ENCODE measurements at places on chromosomes 11 and 22.

DNA sequence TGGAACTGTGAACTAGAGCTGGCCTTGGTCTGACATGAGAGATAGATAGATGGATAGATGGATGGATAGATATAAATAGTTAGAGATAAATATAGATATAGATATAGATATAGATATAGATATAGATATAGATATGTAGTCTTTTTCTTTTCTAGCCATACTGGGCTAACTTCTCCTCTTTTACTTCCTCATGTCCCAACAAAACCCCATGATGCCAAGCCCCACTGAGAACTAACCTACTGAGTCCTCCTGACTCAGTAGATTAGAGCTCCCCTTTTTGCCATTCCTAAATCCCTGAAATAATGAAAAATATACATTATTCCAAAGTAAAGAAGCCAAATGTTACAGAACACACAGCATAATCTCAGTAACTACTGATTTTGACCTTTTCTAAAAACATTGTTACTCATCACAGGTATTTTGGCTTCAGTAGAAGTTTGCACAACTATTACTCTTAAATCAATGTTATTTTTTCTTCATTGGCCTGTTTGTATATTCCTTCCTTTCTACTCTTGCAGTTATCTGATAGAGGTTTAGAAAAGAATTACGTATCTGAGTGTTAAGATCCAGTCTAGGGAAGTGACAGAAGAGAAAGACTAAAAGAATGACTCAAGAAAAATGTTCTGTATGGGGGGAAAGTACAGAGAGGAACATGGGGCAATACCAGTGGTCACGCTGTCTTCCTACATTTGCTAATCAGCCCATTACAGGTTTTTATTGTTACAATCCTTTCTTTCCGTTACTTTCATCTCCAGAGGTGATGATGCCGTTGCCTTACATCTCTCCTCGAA is 6.0 kb upstream of the OR10D3 start:
- DNase-seq = no peak

DNA sequence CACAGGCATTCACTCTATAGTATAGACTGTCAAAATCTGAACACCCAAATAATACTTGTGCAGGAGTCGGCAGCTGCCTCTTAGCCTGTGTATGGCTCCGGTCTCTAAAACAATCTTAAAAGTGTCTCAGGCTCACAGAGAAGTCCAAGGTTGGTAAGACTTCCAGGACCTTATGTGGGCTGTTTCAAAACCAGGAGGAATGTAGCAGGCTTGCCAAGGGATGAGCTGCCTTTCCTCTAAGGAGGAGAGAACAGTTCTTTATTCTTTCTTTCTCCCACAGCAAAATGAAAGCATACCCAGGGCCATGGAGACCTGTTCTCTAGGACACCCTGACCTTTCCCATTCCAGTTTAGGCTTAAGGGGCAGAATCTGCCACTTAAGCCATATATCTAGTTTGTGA is 176.5 kb downstream of the TRPC6 start:
- no peak for DNase-seq

GRCh38 chr11:83574519-83574918 is 288.4 kb upstream of the CCDC90B start:
- DNase-seq = no peak

- DNase-seq = no peak
These were observed 304.8 kb upstream of the ISX start for GRCh38 chr22:34761111-34761510.

DNA sequence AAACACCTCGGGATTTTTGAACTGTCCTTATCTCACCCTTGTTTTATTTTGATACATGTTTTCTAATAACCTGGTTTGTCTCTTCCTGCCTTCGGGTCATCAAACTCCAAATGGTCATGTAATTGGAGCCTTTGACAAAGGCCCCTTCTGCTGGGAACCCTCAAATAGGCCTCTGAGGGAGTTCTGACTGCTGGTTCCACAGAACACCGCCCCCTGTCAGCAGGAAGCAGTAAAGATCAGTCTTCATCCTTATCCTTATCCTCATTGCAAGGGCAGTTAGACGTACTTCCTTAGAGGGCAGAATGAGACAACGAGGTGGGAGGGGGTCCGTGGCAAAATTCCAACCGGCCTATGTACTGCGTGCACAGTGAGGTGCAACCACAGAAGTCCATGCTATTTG is 12.1 kb downstream of the TRIM51 start:
- no peak for DNase-seq

DNA sequence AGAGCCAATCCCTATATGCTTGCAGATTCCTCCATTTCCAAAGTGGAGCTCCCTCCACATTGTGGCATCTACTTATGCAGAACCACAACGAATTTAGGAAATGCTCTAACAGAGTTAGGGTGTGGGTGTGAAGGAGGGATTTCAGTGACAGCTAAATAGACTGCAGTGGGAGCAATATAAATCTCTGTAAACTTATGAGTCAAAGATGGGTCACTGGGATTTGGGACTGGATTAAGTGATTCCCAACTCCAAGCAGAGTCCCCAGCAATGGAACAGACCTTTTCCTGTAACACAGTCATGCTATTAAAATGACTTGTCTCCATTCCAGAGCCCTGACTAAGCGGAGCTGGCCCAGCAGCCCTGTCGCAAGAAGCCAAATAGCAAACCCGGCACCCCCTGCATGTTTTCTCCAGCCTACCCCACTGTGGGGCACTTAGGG is 36.6 kb downstream of the RPL27A start:
- DNase-seq = no peak

GRCh38 chr11:105070306-105070705 is 25.2 kb upstream of the CARD16 start:
- no peak for DNase-seq

GRCh38 chr22:47594836-47595521 is 832.5 kb downstream of the TBC1D22A start:
- no peak for DNase-seq

- DNase-seq = no peak
These were observed 19.5 kb upstream of the IGLL5 start for GRCh38 chr22:22867996-22868715.

DNA sequence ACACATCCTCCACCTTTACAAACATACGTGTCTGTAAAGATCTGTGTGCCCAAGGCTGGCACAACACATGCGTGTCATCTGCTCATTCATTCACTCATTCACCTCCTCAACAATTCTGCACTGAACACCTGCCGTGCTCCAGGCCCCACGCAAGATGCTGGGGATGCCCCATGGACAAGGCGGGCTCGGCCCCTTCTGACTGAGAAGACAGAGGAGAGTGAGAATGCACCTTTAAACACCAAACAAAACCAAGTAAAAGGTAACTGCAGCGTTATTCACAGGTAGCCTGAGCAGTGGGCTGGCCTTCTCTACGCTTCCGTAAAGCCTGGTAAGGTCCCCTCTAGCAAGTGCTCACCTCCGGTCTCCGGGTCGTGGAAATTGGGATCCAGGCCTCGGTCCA is 142.8 kb downstream of the SHANK2 start:
- no peak for DNase-seq

- no peak for DNase-seq
These were observed 109.1 kb upstream of the TIMP3 start for GRCh38 chr22:32692371-32692770.

DNA sequence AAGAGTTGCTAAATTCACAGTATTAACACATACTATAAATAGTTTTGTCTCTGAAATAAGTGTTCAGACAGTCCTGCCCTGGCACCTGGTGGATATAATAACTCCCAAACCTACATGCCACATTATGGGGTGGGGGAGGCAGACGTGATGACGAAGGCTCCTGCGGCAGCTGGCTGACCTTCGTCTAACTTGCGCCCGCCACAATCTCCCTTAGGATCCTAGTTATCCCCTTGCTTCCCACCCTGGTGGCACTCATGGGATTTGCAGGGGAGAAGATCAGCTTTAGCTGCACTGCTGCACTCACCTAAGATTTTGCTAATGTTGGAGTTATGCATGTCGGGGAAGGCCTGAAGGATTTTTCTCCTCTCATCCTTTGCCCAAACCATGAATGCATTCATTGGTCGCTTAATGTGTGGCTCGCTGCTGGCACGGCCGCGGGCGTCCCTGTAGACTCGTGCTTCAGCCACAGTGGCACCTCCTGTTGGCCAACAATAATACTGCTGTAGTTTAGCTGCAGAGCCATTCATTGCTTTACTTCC is 367.6 kb downstream of the SOX6 start:
- DNase-seq = no peak
